A549 treated with RU486 at 1 μM for 4 hours (cell line): ENCODE measurements at places on chromosomes 5 and 9. TPM values are rescaled to one million over a fixed set of nuclear protein-coding genes. Genes with fewer than 3 reads are reported as not detected.

Gene GTF3C4
- total RNA-seq: 14.7 to 20.2 TPM (median 19.7 TPM) in 5 replicates

Gene RALGDS
- 21.6 to 30.1 TPM (median 27.6 TPM) in 5 replicates for total RNA-seq

Gene TXNDC8
- not detected in 5 replicates for total RNA-seq

Gene GFI1B
- total RNA-seq: not detected in 5 replicates
